ENCODE measurements at places on chromosomes 13 and 19. TPM values are rescaled to one million over a fixed set of nuclear protein-coding genes. Genes with fewer than 3 reads are reported as not detected.

NXNL1 gene
- not detected for total RNA-seq

DNA sequence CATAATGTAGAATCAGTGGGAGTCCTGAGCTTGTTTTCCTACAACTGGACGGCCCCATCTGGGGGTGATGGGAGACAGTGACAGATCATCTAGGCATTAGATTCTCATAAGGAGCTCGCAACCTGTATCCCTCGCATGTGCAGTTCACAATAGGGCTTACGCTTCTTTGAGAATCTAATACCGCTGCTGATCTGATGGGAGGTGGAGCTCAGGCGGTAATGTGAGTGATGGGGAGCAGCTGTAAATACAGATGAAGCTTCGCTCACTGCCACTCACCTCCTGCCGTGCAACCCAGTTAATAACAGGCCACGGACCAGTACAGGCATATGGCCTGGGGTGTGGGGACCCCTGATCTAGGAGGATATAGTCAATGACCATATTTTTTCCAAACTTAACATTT lies 38.8 kb downstream of the RCBTB1 start:
- DNase-seq = no peak

DNA sequence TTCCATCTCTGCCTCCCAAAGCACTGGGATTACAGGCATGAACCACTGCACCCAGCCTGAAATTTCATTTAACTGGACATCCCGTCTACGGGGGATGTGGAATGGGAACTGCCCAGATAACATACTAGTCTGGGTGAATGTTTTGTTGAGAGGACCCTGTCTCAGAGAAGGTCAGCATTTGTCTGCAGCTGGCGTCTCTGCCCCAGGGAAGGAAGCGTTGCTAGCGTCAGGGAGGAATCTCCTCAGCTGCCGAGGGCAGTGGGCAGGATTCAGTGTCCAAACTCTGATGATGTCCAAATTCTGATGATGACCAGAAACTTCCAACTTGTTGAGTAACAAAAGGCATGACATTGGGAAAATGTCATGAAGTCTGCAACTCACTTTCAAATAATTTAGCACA lies 3.1 kb downstream of the NXNL1 start:
- no peak for DNase-seq

CEP89 gene
- total RNA-seq = 19.0 TPM

GRCh38 chr13:42000846-42001245 lies 39.9 kb upstream of the VWA8 start:
- no peak for DNase-seq

ISYNA1 gene
- 20.0 TPM for total RNA-seq

LPAR2 gene
- 17.1 TPM for total RNA-seq

GRCh38 chr13:60398379-60398891 lies 1.4 kb downstream of the TDRD3 start:
- peak; percentile 20 for DNase-seq

Measured in mucosa of descending colon (tissue), 3 donors.